ENCODE measurements at places on chromosomes 11 and 22. TPM values are rescaled to one million over a fixed set of nuclear protein-coding genes. Genes with fewer than 3 reads are reported as not detected.

CCDC81 gene
- total RNA-seq, result 0.76 TPM

B4GALNT4 gene
- total RNA-seq, result 21.6 TPM

TESMIN gene
- 5.1 TPM for total RNA-seq

RAB3IL1 gene
- total RNA-seq, result 0.49 TPM

SYCE3 gene
- total RNA-seq, result not detected

MUC5AC gene
- total RNA-seq, result not detected

TSPAN32 gene
- not detected for total RNA-seq

OR8D1 gene
- not detected for total RNA-seq

DEAF1 gene
- total RNA-seq, result 52.5 TPM
